Esophagus squamous epithelium (tissue), 5 donors: ENCODE measurements at places on chromosomes 6 and 20.

- no peak for DNase-seq
Observed at GRCh38 chr6:14849185-14849584, 396.7 kb upstream of the JARID2 start.

DNA sequence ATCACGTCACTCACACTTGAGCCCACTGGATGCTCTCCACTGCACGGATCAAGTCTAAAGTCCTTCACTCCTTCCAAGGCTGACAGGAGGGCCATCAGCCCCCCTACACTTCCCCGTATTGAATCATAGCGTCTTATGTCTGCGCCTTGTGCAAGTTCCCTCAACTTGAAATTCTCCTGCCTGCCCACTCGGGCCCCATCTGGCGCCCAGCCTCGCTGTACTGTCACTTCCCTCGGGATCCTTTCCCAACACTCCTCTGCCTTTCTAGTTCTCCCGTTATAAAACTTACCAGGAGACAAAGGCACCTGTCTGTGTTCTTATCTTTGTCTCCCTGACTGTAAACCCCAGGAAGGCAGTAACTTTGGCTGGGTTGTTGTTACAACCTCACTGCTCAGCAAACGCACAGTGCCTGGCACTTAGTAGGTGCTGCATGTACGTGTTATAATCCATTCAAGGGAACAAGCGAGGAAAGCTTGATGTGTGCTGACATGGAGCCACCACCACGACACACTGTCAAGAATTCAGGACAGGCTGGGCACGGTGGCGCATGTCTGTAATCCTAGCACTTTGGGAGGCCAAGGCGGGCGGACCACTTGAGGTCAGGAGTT, 33.8 kb upstream of the ZFAND3 start:
- DNase-seq = no peak

DNA sequence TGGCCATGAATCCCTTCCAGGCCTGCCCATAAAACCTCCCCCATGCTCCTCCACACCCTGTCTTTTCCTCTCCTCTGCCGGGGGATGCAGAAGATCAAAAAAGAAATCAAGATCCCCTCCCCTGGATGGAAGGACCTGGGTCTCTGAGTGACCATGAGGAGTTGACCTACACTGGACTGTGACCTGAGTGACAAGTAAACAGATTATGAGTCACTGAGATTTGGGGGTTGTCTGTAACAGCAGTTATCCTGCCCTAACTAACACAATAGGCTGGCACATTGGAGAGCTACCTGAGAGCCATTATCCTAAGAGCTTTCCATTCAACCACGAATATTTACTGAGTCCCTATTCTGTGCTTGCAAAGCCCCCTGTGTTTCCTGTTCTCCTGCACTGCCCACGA, 28.4 kb upstream of the SIRPA start:
- no peak for DNase-seq

GRCh38 chr6:161141173-161141572, 132.7 kb downstream of the AGPAT4 start:
- no peak for DNase-seq

GRCh38 chr6:80205404-80205803, 98.9 kb downstream of the BCKDHB start:
- DNase-seq = no peak

DNA sequence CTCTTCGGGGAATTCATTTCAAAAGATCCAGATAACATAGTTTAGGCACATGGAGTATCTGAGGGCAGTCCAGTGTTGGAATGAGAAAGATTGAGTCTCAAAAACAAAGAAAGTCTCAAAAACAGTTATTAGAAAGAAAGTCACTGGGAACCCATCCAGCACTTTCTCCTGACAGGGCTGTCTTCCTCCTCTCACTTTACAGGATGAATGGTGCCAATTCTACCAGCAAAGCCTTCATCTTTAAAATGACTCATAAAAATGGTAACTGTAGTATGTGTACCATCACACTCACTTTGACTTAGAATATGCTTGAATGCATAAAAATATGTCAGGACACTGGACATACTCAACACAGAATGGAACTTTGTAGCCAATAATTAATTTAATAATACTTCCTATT, 71.3 kb downstream of the SLC22A3 start:
- DNase-seq = no peak

DNA sequence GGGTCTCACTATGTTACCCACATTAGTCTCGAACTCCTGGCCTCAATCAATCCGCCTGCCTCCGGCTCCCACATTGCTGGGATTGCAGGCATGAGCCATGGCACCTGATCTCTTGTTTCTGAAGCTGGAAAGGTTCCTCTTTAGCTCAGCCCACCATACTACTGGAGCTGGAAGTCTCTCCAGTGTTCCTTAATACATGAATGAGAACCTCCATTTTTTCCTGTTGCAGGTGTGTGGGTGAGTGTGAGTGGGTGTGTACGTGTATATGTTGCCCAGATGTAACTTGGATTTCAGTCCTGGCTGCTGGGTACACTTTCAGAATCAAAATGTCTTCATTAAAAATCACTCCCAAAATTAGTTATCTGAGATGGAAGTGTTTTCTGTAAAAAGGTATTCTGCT, 11.1 kb downstream of the PNPLA1 start:
- no peak for DNase-seq

DNA sequence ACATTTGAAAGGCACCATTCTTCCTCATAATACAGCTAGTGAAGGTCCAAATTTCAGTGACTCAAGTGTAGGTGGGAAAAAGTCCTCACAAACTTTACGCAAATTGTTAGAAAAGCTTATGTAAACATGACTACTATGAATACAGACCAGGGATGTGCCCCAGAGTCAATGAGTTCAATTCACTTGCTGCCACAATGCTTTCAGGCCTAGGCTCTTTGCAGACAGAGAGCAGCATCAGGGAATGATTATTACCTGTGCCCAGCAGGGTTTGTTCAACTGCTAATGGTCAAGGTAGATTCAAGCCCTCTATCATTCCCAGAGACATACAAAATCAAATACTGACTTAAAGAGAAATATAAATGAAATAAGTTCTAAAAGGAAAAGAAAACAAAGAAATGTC, 84.0 kb downstream of the LAMA2 start:
- DNase-seq = no peak

- DNase-seq = no peak
Observed at GRCh38 chr20:1945134-1945618, 48.7 kb downstream of the PDYN start.

- DNase-seq = no peak
Observed at GRCh38 chr6:156828280-156828703, 51.1 kb downstream of the ARID1B start.

GRCh38 chr20:38253571-38253970, 7.0 kb downstream of the KIAA1755 start:
- DNase-seq = no peak

DNA sequence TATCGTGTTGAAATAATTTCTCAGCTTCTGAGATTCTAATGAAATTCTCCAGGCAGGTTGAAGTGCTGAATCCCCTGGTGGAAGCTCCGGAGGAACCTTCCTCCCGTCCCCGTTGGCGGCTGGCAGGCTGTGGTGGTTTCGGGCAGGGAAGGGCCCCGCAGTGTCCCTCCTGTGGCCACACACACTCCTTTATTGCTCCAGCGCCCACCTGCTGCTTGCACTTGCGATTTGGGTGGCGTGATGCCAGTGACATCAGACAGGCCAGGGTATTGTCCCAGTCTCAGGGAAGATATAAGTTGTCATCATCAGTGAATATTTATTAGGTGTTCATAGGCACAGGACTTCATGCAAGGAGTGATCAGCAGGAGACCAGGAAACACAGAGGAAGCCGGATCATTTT, 530.4 kb downstream of the QKI start:
- DNase-seq = no peak

DNA sequence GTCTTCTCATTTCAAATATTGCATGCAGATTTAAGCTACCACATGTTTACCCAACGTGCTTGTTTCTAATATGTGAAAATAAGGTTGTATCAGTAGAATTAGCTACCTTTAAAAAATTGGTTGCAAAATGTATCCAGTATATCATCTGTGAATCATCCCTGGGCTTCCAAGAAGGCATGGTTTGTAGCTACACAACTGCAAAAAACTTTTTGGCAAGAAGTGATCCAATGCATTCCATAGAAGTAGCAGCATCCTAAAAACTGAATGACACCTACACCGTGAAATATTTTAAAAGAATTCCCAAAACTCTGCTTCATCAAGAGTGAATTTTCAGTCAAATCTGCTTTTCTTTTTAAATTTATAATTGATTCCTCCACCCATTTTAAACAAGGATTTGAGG, 89.1 kb downstream of the AIG1 start:
- no peak for DNase-seq

DNA sequence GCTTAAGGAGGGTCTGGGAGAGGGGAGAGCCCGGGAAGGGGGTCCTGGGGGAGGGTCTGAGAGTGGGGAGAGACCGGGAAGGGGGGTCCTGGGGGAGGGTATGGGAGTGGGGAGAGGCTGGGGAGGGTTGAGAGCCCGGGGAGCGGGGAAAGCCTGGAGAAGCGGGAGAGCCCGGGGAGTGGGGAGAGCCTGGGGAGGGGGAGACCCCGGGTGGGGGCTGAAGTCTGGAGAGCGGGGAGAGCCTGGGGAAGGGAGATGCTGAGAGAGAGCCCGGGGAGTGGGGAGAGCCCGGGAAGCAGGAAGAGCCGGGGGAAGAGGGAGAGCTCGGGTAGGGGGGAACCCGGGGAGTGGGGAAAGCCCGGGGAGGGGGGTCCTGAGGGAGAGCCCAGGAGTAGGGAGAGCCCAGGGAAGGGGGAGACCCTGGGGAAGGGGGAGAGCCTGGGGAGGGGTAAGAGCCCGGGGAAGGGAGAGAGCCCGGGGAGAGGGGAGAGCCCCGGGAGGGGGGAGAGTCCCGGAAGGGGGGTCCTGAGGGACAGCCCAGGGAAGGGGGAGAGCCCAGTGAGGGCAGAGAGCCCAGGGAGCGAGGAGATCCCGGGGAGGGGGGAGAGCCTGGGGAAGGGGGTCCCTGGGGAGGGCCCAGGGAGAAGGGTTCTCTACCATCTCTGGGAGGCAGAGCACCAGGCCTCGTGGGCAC, 148.5 kb downstream of the SYNDIG1 start:
- DNase-seq = no peak

GRCh38 chr6:128335963-128336362, 184.4 kb downstream of the PTPRK start:
- no peak for DNase-seq

- no peak for DNase-seq
Observed at GRCh38 chr6:109197061-109197460, 101.8 kb downstream of the CEP57L1 start.

DNA sequence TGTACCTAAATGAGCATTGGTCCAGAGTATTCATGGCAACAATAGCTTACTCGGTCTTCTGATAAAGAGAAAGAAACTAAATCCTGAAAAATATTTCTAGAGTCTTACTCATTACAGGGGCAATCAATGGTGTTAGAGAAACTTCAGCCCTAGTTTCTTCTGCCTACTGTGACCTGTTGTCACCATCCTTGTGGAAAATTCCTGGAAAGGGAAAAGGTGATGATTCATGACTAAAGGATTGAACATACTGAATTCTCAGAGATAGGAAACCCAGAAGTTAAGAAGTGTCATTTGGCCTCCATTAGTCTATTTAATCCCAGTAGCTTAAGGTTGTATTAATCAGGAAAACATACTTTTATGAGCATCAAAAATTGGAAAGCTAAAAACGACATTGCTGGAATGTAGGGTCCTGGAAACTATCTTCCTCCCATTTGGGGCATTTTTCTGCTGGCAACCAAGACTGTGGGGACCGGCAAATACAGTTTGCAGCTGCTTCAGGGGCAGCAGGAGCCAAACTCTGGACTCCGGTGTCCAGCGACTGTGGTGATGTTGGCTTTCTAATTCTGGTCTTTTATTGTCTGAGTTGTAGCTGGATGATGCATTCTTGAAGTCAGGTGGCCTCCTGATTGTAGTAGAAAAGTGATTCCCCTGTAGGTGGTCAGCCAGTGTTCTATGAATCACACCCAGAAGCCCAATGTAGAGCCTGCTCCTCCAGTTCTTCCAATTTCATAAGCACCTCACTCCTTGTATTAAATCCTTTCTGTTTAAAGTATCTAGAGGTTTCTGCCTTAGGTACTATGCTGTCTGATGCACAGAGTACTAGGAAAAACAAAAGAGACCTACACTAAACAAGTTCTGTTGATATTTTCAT, 67.6 kb downstream of the LCA5 start:
- no peak for DNase-seq
